GM10248 (cell line): ENCODE measurements at places on chromosomes 2 and 18.

- DNase-seq: no peak
These were observed 181.3 kb upstream of the ZEB2 start for GRCh38 chr2:144701259-144701658.

DNA sequence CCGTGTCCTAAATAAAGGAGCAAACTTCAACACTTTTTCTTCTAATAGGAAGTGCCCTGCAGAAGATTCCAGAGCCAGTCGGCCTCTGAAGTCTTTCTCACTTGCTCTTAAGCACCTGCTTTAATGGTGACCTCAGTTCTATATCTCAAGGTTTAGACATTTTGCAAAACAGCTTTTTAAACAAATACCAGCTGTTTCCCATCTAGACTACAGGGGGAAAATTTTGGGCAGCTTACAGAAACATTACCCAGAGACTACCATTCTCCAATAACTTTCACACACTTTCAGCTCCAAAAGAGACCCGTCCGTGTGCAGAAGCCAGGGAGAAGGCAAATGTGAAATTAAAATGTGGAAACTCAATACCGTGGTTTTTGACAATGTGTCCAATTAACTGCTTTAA lies 285.3 kb upstream of the CCDC68 start:
- DNase-seq: no peak

GRCh38 chr2:195164930-195165329 lies 492.1 kb upstream of the SLC39A10 start:
- no peak for DNase-seq

GRCh38 chr18:70513502-70514171 lies 224.8 kb downstream of the SOCS6 start:
- no peak for DNase-seq

GRCh38 chr2:227513113-227513512 lies 41.2 kb downstream of the AGFG1 start:
- no peak for DNase-seq

GRCh38 chr2:21333684-21334083 lies 209.9 kb downstream of the TDRD15 start:
- no peak for DNase-seq

DNA sequence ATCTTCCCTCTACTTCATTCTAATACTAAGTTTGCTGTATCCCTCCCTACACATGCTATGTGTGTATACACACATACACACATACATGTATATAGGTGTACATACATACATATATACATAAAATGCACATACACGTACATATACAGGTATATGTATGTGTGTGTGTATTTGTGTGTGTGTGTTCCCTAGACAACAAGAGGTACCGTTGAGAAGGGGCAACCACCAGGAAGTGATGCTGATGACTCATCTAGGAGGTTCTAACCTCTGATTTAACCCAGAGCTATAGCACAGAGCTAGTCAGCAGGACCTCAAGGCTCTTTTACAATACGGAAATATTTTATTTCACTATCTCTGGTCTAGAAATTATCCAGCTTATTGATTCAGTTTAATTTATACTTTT lies 139.2 kb downstream of the LAMA3 start:
- DNase-seq: peak; percentile 47

GRCh38 chr2:241795021-241795999 lies 13.7 kb upstream of the NEU4 start:
- no peak for DNase-seq

GRCh38 chr2:47334356-47335136 lies 68.4 kb upstream of the MSH2 start:
- no peak for DNase-seq

DNA sequence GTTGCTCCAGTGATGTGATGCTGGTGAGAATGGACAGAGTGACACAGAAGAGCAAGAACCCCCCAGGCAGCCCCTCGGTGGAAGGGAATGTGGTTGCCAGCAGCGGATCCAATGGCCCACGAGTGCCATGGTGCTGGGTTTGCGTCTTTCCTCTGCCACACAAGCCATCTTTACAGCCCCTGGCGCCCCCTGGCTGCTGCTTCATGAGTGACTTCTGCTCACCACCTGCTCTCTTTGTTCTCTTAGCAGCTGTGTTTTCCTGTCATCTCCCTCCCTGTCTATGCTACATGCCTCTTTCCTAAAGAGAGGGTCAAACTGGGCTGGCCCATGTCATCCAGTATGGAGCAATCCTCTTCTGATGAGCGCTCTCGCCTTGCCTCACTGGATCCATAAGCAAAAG lies 300.0 kb upstream of the SMIM21 start:
- DNase-seq: peak; percentile 26

DNA sequence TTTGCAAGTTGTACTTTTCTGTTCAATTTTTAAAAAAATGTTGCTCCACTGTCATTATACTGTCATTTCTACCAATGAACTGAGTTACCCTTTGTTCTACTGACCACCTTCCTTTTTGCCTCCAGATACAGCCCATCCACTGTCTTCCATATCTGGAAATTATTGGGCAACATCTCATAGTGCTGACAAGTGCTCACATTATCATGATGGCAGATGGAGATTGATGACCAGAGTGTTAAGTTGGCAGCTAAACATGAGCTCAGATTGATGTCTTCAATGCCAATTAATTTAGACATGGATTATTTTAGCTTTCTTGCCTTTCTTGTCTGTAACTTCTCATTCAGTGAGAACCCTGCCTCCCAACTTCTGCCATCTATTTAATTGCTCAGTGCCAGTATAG lies 76.6 kb downstream of the KIAA1328 start:
- DNase-seq: no peak

- no peak for DNase-seq
These were observed 8.6 kb downstream of the VRK2 start for GRCh38 chr2:58055033-58055786.

DNA sequence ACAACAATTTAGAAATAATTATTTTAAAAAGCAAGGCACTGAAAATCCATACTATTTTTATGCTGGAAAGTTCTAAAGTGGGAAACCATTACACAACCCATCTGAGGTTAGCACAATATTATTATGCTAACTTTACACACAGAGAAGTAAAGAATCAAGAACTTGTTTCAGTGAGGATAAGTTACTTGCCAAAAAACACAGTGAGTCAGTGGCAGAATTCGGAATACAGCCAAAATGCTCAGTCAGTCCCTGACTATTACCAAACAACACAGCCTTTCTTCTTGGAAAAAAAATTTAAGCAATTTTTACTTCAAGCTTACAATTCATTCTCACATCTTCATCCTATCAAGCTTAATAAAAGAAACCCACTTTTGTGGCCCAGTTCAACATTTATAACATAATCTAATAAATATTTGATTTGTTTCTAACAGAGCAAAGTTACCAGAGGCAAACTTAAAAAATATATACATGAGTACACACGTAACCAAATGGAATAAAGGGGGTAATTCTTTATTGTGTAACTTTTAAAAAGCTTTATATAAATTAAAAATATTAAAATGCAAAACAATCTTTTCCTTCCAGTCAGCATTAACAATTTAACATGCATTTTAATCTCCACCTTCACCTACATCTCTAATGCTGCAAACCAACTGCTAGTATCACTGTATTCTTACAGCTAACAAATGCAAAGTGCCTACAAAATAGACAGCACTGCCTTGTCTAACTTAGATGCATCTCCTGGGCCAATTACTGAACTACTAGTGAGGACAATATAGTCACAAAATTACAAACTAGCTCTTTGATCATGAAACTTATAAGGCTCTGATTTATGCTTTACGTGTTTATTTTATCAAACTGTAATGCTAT lies 55.2 kb downstream of the CCDC88A start:
- DNase-seq: no peak

DNA sequence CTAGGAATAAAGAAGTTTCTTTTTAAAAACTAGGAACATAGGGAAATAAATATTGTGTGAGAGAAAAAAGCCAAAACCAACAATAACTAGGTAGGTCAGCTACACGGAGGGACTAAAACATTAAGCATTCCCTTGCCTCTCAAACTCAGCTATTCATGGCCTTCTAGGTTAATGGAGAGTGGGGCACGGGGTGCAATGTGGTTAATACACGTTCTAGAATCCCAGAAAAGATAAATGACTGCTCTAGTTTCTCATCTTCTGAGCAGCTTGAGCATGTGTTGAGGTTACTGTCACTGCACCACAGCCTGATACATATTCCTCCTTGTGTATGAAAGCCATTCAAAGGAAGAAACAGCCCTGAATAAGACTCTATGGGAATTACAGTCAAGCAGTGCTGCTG lies 31.4 kb downstream of the SLC8A1 start:
- no peak for DNase-seq

DNA sequence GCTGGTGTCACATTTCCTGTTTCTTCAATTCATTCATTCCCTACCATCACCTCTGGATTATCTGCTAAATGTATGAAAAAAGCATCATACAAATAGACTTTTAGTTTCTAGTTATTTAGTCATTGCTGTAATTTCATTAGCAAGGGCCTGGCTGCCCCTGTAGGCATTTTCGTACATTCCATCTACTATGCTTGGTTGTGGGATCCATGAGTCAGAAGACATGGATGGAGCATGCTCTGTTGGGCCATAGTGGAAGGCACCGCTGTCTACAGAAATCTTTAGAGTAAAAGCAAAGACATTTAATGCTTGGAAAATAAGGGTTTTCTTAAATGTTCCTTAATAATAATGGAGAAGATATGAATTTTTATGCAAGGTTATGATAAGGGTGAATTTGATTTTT lies 324.8 kb upstream of the MEIS1 start:
- no peak for DNase-seq

- no peak for DNase-seq
These were observed 736.1 kb downstream of the GALR1 start for GRCh38 chr18:77985526-77986281.

DNA sequence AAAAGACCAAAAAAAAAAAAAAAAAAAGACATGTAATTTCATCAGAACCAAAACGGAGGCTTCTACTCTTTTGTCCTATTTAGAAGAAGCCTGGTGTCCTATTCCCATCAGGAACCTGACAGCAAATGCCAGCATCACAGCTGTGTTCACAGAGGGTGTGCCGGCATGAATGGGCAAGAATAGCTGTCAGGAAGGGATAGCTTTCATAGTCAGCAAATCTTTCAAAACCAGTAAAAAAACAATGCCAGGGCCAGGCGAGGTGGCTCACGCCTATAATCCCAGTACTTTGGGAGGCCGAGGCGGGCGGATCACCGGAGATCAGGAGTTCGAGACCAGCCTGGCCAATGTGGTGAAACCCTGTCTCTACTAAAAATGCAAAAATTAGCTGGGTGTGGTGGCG lies 231.8 kb upstream of the PXDN start:
- DNase-seq: no peak

GRCh38 chr2:66170744-66171330 lies 264.1 kb upstream of the MEIS1 start:
- DNase-seq: no peak

- no peak for DNase-seq
These were observed 111.2 kb upstream of the NOSTRIN start for GRCh38 chr2:168691221-168691620.

DNA sequence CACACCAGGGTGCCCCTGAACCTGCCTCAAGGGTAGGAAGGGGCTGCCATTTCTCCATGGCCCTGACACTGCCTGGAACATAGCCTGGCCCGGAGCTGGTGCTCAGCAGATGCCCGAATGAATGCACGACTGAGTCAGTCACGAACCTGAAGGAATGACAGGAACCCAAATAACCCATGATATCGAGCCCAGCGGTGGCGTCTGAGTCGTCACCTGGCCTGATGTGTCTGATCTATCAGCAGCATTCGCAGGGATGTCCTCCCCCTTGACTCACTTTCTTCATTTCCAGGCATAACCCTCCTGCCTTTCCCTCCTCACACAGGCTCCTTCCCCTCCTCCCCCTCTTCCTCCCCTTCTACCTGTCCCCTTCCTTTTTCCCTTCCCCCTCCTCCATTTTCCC lies 52.1 kb upstream of the SMAD7 start:
- no peak for DNase-seq

GRCh38 chr2:204108781-204109295 lies 172.3 kb downstream of the ICOS start:
- no peak for DNase-seq

GRCh38 chr2:231900486-231900942 lies 25.7 kb downstream of the NPPC start:
- DNase-seq: peak; percentile 82

DNA sequence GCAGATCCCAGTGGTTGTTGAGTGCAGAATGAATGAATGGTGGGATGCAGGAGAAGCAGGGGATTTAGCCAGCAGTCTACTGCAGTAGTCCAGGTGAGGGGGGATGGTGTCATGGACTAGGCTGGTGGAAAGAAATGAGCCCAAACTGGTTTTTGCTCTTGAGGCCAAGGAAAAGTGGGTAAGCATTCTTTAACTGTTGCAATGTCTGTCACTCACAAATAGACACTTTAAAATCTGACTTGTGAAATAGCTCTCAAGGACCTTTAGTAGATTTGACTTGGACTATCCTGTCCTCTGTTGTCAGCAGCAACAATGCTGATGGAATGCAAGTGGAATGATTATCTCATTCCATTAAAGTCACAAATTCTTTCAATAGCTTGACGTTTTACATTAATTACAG lies 37.5 kb upstream of the STK17B start:
- DNase-seq: no peak
